Smooth muscle cell of trachea (primary cell): ENCODE measurements at places on chromosomes 6 and 20. TPM values are rescaled to one million over a fixed set of nuclear protein-coding genes. Genes with fewer than 3 reads are reported as not detected.

Gene CAGE1
- 0.17 TPM in 1 of 2 replicates, not detected in the other for total RNA-seq

Gene HDGFL1
- not detected in 2 replicates for total RNA-seq

Gene CLPSL1
- not detected in 2 replicates for total RNA-seq

Gene SLC2A10
- total RNA-seq, result 38.0 and 90.1 TPM in 2 replicates

Gene ERVFRD-1
- total RNA-seq, result not detected in 2 replicates

Gene TUBB1
- total RNA-seq, result not detected in 2 replicates

Gene CRIP3
- 0.44 TPM in 1 of 2 replicates, not detected in the other for total RNA-seq

Gene WDR46
- total RNA-seq, result 69.3 and 86.5 TPM in 2 replicates

Gene HLA-DRB5
- total RNA-seq, result 0.15 TPM in 1 of 2 replicates, not detected in the other

Gene RIOK1
- total RNA-seq, result 12.4 and 15.7 TPM in 2 replicates

Gene LINC00237
- total RNA-seq, result not detected in 2 replicates

Gene PM20D2
- total RNA-seq, result 3.3 and 3.8 TPM in 2 replicates

Gene SNX3
- 203 and 256 TPM in 2 replicates for total RNA-seq

Gene FRK
- 1.5 and 1.7 TPM in 2 replicates for total RNA-seq

Gene TSHZ2
- 0.33 and 0.44 TPM in 2 replicates for total RNA-seq

Gene KCTD20
- 42.8 and 43.6 TPM in 2 replicates for total RNA-seq

Gene PDE7B
- 45.7 and 48.1 TPM in 2 replicates for total RNA-seq

Gene FAM50B
- 9.2 and 11.9 TPM in 2 replicates for total RNA-seq

Gene DEFB110
- not detected in 2 replicates for total RNA-seq

Gene KHDC1L
- not detected in 2 replicates for total RNA-seq

Gene CHMP4B
- 37.5 and 38.8 TPM in 2 replicates for total RNA-seq

Gene CDKN1A
- total RNA-seq, result 351 and 1,000 TPM in 2 replicates

Gene TBX18
- 28.1 and 55.7 TPM in 2 replicates for total RNA-seq

Gene COL9A1
- not detected in 2 replicates for total RNA-seq
